ENCODE measurements at places on chromosomes 4 and X.

GRCh38 chrX:45696736-45697135 is 496.1 kb upstream of the DIPK2B start:
- DNase-seq, result no peak

- peak; percentile 71 for DNase-seq
Observed at GRCh38 chrX:131752493-131753198, 208.8 kb downstream of the OR13H1 start.

DNA sequence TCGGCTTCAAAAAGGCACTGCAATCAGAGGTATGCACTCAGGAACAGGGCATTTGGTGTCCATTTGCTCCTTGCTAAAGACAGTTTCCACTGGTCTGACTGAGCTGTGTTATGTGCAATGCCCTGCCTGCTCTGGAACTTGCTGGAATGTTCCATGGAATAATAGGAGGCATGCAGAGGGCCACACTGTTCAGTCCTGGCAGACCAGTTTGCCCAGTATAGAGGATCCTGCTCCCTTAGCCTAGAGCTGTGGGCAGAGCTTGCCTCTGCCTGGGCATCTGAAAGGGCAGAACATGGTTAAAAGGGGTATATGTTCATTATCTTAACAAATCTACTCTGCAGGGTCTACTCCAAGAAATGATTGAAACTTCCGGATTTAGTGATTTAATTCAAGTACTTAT is 27.8 kb upstream of the CD99L2 start:
- DNase-seq, result no peak

GRCh38 chrX:110123331-110123782 is 120.4 kb downstream of the TMEM164 start:
- DNase-seq, result no peak

GRCh38 chr4:123120473-123120872 is 198.1 kb upstream of the NUDT6 start:
- DNase-seq, result no peak

Data from stimulated activated naive CD4-positive, alpha-beta T cell (primary cell).